ENCODE measurements at places on chromosomes 1 and 21.

- no peak for DNase-seq
These were observed 1514.2 kb downstream of the MRPL39 start for GRCh38 chr21:24093032-24093431.

DNA sequence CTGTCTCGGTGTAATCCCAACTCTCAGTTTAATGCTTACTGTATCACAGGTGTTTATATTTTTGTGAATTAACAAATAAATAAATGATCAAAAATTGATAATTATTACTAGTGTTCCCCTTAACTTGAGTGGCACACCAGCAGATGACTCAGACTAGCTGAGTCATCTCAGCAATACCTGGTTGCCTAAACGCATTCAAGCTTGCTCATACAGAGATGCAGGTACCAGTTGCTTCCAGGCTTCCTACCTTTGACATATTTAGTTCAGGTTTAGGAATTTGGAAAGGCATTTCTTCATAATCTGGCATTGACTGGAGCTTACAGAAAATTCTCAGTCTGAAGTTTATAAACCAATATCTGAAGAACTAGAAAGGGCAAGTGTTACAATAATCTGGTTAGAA lies 78.9 kb upstream of the LMO4 start:
- DNase-seq, result no peak

DNA sequence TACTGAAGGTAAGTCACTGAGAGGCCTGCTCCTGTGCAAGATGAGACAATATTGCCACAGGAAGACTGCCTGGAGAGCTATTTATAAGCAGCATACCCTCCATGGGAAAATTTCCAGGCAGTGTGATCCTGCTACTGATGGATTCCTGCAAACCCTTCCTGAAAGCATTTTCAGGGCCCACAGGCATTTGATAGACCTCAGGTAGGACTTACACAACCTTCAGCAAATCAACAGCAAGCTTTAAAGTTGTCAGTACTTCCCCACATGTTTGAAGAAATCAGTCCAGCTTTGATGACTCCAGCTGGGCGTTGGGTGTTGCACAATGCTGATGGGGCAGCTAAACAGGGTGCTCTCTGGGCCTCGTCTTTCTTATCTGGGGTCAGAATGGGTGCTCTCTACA lies 108.8 kb downstream of the PLXNA2 start:
- no peak for DNase-seq

- no peak for DNase-seq
These were observed 244.1 kb downstream of the GRIK3 start for GRCh38 chr1:36790191-36790590.

DNA sequence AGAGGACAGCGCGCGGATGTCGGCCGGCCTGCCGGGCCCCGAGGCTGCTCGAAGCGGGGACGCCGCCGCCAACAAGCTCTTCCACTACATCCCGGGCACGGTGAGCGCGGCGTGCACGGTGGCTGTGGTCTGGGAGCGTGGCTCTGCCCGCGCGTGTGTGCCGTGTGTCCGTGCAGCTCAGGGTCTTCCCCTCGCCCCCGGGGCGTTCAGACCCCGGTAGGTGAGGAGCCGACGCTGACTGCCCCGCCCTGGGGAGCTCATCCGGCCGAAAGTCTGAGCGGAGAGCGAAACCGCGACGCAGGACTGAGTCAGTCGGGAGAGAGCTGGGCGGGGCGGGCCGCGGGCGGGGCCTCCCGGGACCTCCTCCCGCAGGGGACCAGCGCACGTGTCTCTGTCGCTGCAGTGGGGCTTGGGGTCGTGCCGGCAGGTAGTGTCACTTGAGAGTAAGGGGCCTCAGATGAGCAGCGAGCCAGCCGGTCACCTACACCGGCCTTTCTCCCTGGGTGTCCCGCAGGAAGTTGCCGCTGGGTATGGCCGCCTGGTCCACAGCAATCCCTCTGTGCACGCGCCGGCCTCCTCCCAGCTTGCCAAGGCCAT lies 520 bp downstream of the PLEKHN1 start:
- peak; percentile 73 for DNase-seq

- DNase-seq, result no peak
These were observed 23.1 kb upstream of the HFM1 start for GRCh38 chr1:91427741-91428140.

GRCh38 chr1:6234502-6235295 lies 1.1 kb downstream of the ICMT start:
- no peak for DNase-seq

DNA sequence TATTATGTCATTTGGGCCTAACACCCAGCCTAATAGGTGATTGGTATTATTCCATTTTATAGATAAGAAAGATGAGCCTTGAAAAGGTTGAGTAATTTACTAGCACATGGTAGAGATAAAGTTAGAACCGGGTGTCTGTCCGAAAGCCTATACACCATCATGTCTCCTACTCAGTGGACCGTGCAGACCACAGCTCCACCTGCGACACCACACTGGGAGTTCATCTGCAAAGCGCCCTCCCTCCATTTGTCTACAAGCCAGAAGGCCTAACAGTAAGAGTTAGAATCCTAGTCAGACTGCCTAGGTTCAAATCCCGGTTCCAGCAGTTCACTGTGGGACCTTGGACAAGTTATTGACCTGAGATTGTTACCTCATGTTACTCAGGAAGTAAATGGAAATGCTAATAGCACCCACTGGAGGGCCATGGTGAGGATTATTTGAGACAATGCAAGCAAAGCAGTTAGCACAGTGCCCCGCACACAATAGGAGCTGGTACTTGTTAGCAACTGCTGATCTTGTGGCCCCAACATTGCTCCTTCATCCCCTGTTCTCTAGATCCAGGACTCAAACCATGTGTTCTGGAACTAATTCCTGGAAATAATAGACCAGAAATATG lies 20.5 kb downstream of the ARMH1 start:
- no peak for DNase-seq

- no peak for DNase-seq
These were observed 237.5 kb upstream of the ESRRG start for GRCh38 chr1:216960716-216961115.

GRCh38 chr1:151611288-151611790 lies 511 bp upstream of the SNX27 start:
- no peak for DNase-seq
